ENCODE measurements at places on chromosomes 12 and 14.

DNA sequence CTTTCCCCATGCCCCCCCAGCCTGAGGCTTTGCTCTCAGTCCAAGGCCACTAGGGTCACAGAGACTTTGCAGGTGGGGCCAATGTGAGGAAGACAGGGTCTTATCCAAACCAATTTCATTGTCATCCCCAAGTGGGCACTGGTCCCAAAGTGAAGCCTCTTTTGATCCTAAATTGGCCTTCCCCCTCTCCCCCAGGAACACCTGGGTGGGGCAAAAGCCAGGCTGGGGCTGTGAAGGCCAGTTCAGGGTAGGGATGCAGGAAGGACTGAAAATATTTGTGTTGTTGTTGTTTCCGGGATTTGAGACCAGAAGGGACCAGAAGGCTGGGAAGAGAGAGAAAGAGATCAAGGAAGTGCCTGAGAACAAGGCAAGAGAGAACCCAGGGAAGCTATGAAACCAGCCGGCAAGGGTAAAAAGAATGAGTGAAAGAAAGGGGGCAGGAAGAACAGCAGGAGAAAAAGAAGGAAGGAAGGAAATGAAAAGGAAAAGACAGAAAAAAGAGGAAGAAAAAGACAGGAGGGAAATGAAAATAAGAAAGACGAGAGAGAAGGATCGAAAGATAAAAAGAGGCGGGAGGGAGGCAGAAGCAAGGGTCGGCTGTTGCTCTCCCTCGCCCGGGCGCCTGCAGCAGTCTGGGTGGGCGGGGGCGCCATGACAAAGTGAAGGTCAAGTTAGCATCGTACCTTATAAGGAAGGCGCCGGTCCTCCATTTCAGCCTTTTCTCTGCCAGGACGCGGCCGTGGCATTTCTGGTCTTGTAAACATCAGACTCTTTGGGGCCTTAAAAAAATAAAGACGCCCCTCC, 7.4 kb upstream of the HOXC11 start:
- no peak for DNase-seq

GRCh38 chr14:105838591-105839424, 312.4 kb downstream of the TMEM121 start:
- no peak for DNase-seq

- no peak for DNase-seq
Measured at GRCh38 chr14:104676694-104677511, 12.5 kb upstream of the INF2 start.

- no peak for DNase-seq
Measured at GRCh38 chr14:99191395-99192027, 80.5 kb downstream of the BCL11B start.

Measured in PC-9 (cell line).